ENCODE measurements at places on chromosomes 2 and 18.

- DNase-seq: no peak
Observed at GRCh38 chr2:183807870-183808269, 683.6 kb downstream of the NUP35 start.

DNA sequence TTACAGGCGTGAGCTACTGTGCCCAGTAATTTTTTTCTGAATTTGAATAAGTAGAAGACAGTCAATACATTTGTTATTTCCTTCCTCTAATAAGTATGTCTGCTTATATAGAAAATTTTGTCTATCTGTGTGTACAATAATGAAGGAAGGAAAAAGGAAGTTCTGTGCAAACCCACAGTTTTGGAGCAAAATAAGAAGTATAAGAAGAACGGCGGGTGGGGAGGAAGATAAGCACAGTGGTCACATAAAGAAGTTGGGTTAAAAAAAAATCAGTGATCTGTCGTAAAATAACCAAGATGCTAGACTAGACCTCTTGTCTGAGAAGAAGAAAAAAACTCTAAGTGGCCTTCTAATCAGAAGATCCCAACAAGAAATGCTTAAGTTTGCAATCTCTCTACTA lies 20.2 kb downstream of the MGAT4A start:
- DNase-seq: no peak

- no peak for DNase-seq
Observed at GRCh38 chr18:48274301-48274700, 134.9 kb downstream of the ZBTB7C start.

DNA sequence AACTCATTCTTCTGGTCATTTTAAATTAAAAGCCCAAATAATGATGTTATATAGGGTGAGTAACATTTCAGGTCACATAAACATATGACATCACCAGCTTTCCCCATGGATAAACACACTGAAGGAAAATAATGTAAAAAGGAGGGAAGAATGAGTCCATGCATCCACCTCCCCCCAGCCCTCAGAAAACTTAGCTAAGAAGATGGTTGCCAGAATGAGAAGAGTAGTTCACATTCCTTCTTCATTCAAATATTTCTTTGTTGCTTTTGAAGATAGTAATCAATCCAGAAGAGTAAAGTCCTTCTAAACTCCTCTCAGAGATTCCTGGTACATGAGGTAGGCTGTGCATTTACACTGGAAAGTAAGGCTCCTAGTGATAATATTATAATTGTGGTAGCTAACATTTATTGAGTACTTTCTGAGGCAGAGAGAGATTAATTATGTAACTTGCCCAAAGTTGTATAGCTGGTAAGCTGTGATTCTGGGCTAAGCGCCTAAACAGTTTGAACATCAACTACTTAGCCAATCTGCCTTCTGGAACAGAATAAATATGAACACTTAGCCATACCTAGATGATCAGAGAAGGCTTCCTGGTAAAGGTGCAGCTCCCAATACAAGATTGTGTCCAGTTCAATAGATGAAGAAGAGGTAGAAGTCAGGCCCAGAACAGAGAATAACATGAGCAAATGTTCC lies 256.7 kb upstream of the FN1 start:
- no peak for DNase-seq

GRCh38 chr2:239287461-239287860 lies 113.4 kb downstream of the HDAC4 start:
- DNase-seq: no peak

DNA sequence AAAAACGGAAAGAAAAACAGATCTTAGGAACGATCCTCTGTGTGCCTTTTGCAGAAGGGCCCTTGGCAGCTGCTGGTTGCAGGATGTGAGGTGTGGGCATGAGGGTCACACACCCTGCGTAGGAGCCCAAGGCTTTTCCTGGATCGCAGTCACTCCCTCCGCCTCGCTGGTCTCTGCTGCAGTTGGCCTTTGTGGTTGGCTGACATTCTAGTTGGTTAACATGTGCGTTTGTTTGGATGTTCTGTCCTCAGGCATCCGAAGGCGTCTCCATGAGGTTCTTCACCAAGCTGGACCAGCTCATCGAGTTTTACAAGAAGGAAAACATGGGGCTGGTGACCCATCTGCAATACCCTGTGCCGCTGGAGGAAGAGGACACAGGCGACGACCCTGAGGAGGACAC lies 61.7 kb downstream of the INPP5D start:
- no peak for DNase-seq

DNA sequence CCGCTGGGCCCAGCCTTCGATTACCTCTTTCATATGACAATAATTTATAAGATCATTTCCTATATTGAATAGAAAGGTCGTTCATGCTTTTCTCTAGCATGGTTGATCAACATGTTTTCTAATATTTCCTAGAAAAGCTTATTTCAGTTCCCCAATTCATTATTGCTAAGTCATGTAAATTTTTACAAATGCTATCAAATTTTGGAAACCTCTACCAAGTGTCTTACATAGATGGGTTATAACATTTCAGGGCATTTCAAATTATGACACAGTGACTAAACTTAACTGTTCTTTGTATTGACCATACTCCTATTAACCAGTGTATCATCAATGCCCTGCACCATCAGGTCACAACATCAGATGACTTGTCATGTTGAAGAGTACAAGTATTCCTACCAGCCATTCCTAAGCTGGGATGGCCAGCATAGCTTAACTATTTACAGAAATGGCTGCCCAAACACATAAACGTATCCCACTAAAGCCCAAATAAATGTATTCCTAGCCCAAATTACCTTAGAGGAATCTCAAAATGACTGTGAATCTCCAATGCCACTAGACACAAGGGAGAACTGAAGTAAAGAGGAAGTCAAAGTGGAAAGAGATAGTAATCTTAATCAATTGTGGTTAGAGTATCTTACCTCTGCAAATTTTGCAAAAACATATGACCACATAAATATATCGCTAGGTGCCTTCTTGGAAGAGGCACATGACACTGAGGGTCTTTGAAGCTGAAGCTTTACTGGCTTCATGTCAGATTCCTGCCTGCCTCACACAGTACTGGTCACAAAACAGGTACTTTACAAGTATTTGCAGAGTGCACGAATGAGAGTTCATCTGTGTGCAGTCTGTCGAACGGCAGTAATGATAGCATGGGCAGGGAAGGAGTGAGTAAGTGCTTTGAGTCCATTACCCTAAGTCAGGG lies 87.3 kb upstream of the TLK1 start:
- DNase-seq: no peak

- DNase-seq: no peak
Observed at GRCh38 chr2:191299866-191300265, 54.7 kb downstream of the MYO1B start.

DNA sequence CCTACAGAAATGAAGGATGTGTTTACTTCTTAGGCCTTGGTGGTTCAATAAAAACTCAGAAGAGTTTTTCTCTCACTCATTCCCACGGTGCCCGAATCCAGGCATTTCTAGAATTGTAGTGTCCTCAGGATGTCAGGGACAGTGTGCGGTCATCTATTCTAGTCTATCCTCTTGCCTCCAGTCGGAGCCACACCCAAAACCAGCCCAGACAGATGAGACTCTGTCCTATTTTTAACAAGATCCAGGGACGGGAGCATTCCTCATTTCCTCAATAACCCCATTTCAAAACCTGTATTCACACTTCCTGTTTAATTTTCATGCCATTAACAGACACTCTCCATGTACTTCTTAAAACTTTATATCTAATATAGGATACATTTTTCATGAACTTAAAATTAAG lies 11.6 kb upstream of the RBMS1 start:
- DNase-seq: no peak

DNA sequence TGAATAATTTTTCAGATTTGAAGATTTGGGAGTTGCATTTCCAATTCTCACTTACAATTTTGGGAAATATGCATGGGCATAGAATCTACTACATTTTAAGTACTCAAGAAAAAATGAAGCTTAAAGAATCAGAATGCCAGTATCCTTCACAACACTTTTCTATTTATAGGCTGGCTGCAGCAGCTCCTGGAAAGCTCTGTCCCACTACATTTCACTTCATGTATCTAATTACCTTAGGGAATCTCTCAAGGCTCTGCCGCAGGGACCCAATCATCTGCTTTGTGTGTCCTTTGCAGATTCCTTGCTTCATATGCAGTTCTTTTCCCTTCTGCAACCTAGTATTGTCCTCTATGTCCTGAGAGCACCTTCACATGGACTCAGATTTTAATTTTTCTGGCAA lies 102.9 kb downstream of the NUP35 start:
- no peak for DNase-seq

DNA sequence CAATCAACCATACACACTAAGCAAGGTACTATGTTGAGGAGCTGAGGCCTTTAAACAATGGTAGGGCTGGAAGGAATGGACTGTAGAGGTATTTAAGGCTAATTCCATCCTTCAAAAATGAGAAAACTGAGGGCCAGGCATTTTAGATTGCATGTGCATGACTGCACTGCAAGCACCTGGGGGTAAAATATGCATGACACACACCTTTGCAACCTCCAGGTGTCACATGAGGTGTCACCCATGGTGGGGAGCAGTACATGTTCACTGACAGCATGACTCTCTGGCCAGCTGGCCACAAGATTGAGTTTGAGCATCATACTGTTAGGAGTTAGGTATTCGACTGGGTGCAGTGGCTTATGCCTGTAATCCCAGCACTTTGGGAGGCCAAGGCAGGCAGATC lies 182.8 kb downstream of the ZBTB7C start:
- no peak for DNase-seq

GRCh38 chr18:78390348-78390951 lies 589.2 kb upstream of the SALL3 start:
- no peak for DNase-seq

DNA sequence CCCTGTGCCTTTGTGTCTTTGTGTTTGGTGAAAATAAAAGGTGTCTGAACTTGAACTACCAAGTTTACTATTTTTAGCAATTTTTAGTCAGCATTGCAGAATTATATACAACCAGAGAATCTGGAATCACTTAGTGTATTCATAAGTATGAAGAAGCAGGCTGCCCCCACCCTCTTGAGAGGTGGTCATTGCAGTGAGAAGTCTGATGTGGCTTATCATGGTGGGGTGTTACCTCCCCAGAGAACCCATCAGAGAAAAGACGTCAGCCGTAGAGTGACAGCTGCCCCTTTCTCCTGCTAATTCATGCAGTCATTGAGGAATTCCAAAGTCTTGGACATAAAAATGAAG lies 66.0 kb downstream of the BOLA3 start:
- no peak for DNase-seq

DNA sequence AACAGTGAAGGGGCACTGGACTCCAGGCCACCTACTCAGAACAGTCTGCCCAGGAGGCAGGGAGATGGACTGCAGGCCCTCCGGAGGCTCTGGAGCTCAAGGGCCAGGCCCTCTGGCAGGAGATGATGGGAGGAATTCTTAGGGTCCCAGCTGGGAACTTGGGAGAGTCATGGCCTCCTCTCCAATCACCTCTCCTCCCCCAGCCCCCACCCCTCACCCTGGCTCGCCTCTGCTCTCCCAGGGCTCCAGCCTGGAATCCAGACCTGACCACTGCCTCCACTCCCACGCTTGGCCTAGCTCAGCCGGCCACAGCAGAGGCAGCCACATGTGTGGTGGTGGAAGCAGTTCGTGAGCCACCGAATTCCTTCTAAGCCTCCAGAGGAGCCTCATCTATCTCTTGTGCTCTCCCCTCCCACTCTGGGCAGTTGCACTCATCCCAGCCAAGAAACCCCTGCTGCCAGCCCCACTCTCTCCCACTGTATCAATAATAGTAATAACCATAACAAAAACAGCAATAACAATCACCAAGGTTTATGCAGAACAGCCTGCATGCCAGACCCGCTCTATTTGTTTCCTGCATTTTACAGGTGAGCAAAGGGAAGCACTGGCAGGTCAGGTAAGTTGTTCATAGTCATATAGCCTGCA lies 67.4 kb downstream of the TNS1 start:
- DNase-seq: no peak

GRCh38 chr2:170005702-170006101 lies 172.2 kb upstream of the MYO3B start:
- DNase-seq: no peak
